ENCODE measurements at places on chromosomes 3 and 15. TPM values are rescaled to one million over a fixed set of nuclear protein-coding genes. Genes with fewer than 3 reads are reported as not detected.

The C3orf85 gene
- total RNA-seq, result not detected

The CDHR4 gene
- total RNA-seq, result not detected

The CBLB gene
- total RNA-seq, result 51.6 TPM

DNA sequence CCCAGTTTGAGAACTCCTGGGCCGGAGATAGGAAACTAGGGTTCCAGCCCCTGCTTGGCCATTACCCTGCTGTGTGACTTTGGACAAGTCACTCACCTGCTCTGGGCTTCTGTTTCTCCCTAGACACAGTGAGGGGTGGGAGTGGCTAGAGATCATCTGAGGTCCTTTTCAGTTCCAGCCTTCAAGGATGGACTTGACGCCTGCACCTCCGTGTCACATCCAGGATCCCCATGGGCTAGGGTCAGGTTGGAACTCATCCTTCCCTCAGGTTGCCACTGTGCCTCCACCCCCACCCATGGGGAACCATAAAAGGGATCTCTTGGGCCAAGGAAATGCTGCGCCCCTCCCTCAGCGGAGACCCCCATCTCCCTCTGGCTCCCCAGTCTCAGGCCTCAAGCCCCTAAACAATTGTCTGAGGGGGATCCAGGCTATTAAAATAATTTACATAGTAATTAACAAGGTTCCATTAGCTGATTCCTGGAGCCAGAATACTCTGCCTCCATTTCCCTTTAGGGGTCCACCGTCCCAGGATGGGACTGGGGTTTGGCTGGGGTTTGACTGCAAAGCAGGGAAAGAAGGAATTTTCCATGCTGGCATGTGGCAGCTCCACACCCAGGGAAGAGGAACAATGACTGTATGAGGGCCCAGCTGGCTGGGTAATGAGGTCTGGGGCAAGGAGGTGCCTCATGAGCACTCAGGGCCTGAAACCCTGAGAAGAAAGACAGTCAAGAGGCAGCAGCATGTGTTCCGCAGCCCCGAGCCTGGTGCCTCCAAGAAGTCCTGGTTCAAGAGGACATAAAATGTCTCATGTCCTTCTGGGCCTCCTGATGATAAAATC is 177.7 kb downstream of the SMAD6 start:
- DNase-seq, result no peak

GRCh38 chr15:49832511-49832910 is 211.7 kb downstream of the DTWD1 start:
- peak; percentile 3 for DNase-seq

GRCh38 chr15:68791431-68792283 is 29.0 kb downstream of the ANP32A start:
- peak; percentile 40 for DNase-seq

GRCh38 chr3:19146685-19147650 is 1.3 kb upstream of the KCNH8 start:
- DNase-seq, result peak; percentile 91

DNA sequence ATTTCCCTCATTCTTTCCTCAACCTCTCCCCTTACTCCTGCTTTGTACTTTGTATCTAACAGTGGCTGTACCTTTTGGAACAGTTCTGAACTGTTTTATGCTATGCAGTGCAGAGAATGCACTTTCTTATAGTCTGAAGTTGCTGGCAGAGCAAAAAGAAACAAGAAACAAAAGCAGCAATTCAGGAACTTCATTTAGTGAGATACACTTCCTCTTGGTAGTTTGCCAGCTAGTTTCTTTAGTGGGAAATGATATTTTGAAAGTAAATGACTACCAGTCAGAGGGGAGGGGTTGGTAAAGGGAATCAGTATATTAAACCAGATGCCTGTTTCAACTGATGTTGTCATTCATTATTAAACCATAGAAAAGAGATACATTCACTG is 55.0 kb upstream of the CHD2 start:
- DNase-seq, result peak; percentile 73

GRCh38 chr3:43296565-43296964 is 10.2 kb downstream of the SNRK start:
- peak; percentile 58 for DNase-seq

DNA sequence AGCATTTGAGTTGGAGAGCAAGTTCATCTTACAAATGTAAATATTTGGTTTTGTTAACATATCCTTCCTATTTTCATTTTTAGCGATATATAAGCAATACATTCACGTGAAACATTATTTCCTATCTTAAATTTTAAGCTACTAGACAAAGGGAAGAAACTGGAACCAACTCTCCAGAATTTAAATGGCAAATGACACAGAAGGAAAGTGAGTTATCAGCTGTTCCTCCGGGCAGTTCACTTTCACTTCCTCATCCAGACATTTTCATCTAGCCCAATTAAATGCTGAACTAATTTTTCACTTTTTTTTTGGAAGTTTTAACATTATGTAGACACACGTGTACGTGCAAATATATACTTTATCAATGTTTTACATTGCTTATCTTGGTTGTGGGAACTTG is 58.7 kb downstream of the MORC1 start:
- peak; percentile 20 for DNase-seq

DNA sequence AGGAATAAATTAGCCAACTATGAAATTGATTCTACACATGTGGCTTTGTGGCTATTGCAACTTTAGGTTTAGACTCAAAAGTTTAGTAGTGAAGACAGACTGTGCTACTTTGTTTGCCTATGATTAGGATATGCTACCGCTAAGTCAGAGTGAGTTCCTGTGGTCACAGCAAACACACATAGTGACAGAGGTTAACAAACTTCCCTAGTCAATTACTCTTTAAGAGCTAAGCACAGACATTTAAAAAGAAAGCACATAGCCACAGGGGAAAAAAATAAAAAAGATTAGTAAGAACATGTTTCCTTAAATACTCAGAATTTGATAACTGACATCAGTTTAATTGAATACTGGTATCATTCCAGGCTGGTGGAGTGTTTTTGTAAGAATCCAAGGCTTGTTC is 207.1 kb downstream of the GBE1 start:
- DNase-seq, result no peak

- no peak for DNase-seq
Measured at GRCh38 chr3:137866933-137867332, 102.8 kb downstream of the SOX14 start.

DNA sequence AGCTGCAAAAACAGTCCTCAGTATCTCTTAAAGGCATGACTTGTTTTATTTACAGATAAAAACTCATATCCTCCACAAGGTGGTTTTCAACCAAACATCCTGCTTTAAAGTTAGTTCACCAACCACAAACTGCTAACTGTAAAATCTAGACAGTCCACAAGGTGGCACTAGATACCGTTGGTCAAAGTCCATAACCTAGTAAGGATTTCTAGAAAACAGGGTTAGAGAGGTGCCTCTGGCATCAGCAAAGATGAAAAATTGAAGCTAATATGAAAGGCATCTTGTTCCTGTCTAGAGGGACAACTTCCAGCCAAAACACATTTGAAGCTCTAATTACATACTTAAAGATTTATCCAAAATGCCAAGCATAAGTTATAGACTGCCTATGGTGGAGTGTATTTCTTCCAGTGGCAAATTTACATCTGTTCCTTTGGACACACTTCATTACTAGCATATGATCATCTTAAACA is 56.0 kb downstream of the ZMAT3 start:
- DNase-seq, result peak; percentile 86

DNA sequence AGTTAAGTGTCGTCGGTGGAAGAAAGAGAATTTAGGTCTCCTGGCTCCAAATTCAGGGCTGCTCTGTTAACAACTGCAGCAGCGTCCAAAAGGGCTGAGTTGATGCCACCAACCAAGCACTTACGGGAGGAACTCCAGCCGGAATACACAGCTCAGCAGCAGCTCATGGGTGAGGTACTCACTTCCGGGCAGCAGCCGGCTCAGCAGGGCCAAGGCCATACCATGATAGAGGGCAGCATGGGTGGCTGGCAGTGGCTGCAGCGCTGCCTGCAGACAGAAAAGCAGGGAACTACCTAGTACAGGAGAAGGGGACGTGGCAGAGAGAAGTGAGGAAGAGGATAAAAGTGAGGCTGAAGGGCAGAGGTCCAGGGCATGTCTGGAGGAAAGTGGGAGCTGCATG is 8.0 kb upstream of the LTK start:
- DNase-seq, result no peak

DNA sequence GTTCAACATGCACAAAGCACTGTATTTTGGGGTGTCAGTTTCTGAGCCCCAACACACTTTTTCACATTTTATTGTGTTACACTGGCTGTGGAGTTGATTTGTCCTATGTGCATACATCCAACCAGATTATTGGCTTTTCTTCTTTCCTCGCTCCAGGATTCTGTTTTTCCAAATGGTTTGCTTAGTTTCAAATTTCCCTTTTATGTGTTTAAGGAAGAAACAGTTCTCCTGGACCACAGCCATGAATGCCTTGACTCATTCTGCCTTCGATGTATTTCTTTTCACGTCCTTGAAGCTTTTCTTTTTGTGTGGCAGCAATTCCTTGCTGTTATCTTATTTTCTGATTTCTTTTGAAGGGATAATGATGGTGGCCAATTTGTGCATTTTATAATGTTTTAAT is 53.8 kb downstream of the CACNA2D3 start:
- DNase-seq, result no peak

Data from OCI-LY7 (cell line).